Small intestine (tissue), 16 donors: ENCODE measurements at places on chromosomes 7 and 10. TPM values are rescaled to one million over a fixed set of nuclear protein-coding genes. Genes with fewer than 3 reads are reported as not detected.

Gene GJD4
- polyA plus RNA-seq, result not detected

Gene ENKUR
- polyA plus RNA-seq, result 0.10 TPM

Gene CDHR3
- polyA plus RNA-seq, result 24.1 TPM

Gene PRRT4
- polyA plus RNA-seq, result not detected

DNA sequence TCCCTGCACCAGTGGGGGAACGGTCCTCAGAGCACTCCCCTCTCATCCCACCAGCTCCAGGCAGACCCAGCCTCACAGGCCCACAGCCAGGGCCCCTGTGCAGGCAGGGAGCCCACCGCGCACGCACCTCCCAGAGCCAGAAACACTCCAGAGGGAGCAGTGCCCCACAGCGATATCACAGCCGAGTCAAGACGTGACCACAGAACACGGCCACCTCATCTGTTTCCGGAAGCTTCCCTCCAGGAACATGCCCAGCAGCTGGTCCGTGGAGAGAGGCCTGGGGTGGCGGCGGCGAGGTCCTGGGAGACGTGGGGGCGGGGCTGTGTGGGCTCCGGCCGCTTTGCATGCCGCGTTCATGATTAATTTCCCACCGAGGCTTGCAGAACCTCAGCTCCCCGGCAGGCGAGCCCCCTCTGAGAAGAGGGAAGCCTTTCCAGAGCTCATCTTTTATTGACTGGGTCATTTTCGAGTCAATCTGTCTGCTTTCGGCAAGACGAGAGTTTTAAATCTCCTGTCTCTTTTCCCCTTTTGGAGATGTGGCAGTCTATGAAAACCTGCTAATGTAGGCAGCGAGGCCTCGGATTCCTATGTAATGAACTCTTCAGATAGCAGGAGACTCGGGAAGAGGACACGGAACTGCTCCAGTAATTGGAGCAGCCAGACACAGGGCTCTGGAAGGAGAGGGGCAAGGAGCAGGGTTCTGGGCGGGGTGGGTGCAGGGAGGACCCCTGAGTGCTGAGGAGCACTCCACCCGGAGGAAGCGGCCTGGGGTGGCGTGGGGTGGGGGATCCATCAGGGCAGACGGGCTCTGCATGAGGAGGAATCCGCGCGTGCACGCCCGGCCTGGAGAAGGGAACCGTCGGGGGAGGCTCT, 242.8 kb downstream of the ELFN1 start:
- DNase-seq, result peak; percentile 13

DNA sequence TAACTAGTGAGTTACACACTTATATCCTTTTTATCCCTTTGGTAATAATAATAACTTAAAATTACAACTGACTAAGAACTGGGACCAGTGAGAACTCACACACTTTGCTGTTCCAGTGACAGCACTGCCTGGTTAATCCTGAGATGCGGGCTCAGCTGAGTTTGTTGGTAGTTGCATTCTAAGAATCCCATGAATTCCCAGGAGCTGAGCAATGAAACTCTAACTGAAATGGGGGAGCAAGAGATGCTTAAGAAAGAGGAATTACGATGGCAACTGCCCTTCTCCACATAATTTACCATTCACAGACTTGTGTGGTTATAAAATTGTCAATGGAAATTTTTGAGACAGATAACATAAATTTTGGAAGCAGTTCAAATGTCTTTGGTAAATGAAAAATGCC, 659.4 kb downstream of the MAGI2 start:
- no peak for DNase-seq

- DNase-seq, result no peak
Measured at GRCh38 chr10:12327074-12327473, 22.3 kb upstream of the CAMK1D start.

- DNase-seq, result peak; percentile 83
Measured at GRCh38 chr10:102117391-102118159, 2.6 kb downstream of the LDB1 start.

- no peak for DNase-seq
Measured at GRCh38 chr7:2607923-2608904, 23.6 kb upstream of the TTYH3 start.

- DNase-seq, result no peak
Measured at GRCh38 chr10:126073606-126074005, 177.2 kb downstream of the FANK1 start.

DNA sequence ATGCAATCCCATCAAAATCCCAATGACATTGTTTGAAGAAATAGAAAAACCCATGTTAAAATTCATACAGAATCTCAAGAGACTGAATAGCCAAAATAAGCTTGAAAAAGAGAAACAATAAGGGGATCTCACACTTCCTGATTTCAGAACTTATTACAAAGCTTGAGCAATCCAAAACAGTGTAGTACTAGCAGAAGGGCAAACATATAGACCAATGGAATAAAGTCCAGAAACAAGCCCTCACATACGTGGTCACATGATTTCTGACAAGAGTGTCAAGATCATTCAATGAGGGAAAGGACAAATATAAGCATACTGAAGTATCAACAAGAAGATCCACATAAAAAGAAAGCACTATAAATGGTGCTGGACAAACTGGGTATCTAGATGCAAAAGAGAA, 31.9 kb downstream of the MICU1 start:
- peak; percentile 35 for DNase-seq

- DNase-seq, result no peak
Measured at GRCh38 chr7:128160296-128160695, 80.8 kb upstream of the LEP start.

DNA sequence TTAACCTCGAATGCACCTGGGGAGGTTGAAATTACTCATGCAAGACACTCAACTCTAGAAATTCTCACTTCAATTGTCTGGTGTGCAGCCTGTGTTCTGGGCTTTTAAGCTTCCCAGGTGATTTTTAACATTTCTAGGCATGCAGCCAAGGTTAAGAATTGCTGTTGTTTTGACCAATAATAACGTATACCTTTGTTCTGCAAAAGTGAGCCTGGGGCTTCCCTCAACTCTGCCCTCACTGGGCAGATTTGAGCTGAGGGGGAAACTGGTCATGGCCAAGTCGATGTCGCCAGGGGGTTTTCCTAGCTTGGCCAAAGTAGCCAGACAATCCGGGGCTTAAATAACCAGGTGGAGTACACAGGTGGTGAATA, 568 bp downstream of the PRSS2 start:
- DNase-seq, result no peak

DNA sequence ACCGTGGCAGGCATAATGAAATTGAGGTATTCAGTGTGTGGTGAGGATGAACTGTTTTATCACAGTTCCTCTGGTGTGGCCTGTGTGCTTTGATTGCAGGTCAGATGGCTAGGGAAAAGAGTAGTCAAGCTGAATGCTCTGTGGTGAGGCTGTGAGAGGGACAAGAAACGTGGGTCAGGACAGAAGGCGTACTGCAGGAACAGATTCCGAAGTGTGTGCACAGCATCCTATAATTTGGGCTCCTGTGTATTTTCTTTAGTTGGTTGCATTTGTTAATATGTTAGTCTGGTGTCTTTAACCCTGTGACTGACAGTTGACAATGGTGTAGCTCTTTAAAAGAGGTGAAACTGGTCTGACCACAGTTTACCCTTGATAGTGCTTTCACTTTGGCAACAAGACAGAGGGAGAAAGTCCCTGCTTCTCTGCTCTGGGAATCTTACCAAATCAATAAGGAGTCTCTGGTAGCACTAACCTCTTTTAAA, 76.5 kb downstream of the AUTS2 start:
- peak; percentile 28 for DNase-seq

- no peak for DNase-seq
Measured at GRCh38 chr10:58546137-58546536, 33.5 kb downstream of the BICC1 start.
